ENCODE measurements at places on chromosomes 5 and 9.

GRCh38 chr5:11139217-11139865, 378.3 kb upstream of the DAP start:
- DNase-seq, result peak; percentile 29

- no peak for DNase-seq
Observed at GRCh38 chr5:83776437-83777031, 55.9 kb upstream of the HAPLN1 start.

DNA sequence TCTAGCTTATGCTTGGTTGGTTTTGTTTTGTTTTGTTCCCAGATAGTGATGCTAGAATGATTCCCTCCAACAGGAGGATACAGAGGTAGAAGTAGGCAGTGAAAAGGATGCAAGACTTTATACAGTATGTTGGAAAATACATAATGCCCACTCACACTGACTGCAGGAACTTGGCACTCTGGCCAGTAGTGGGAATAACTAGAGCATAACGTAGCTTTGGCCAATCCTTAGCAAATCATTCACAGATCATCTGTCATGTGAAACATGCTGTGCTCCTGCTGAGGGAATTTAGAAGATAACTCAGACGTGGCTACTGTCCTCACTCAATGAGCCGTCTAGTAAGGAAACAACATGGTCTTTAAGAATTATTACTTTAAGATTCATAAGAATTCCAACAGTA, 13.5 kb downstream of the CFAP90 start:
- DNase-seq, result no peak

- no peak for DNase-seq
Observed at GRCh38 chr9:21266733-21267484, 27.1 kb upstream of the IFNA14 start.

- no peak for DNase-seq
Observed at GRCh38 chr5:95670568-95670967, 12.2 kb downstream of the SPATA9 start.

DNA sequence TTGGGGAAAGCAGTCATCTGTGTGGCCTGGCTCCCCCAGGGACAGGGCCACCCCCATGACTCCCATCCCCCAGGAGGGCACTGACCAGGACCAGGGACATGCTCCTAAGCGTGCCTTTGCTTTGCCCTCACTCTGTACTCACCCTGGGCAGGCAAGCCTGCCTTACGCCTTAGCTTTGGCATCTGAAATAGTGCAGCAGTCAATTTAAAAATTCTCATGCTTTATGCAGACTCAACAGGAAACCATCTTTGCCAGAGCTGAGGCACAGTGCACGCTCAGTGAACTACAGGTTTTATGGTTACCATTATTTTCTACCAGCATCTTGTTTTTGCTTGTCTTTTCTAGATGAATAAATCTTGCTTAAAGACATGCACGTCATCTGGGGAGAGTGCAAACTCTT, 323.5 kb downstream of the IRX2 start:
- DNase-seq, result no peak

DNA sequence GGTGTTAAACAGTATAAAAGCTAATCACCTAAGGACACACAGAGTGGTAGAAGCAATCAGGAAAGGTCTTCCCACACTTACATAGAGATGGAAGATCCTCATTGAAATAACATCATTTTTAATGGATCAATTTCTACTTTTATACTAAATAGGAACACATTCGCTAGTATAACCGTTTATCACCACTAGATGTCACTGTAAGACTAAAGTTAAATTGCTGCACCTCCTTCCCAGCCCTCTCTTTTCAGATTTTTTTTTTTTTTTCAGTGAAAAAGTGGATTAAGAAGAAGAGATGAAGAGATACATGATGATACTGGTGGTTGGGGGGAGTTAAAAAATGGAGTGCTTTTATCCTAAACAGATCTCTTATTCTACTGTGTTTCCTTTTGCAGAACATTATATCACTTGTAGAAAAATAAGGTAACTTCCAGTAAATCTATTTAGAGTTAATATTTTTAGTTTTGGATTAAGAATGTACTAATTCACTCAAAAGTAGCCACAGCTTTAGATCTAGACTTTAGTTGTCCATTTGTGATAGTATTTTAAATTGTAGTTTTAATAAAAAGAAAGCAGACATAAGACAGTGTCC, 116.9 kb upstream of the ARRDC3 start:
- peak; percentile 41 for DNase-seq

DNA sequence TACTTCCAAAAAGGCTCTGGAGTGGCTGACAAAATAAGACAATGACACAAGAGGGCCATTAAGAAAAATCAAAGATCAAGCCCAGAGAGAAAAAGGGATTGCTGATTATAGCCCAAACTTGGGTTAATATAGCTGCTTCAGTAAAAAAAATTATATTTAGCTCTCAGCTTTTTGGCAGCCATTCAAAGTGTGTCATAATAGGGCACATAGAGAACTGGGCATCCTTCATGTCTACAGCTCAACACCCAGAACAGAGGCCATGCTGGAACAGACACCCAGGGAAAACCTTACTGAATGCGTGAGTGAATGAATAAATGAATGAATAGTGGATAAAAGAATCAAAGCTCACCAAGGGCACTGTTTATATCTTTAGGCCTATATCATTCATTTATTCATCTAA, 110.1 kb downstream of the SLIT3 start:
- no peak for DNase-seq

- DNase-seq, result no peak
Observed at GRCh38 chr5:55372130-55372925, 64.5 kb downstream of the MTREX start.

- DNase-seq, result peak; percentile 97
Observed at GRCh38 chr5:172417983-172418630, 36.2 kb downstream of the SH3PXD2B start.

GRCh38 chr5:150559701-150560100, 51.8 kb downstream of the NDST1 start:
- no peak for DNase-seq

GRCh38 chr5:142683881-142684505, 1.9 kb downstream of the FGF1 start:
- DNase-seq, result peak; percentile 64

DNA sequence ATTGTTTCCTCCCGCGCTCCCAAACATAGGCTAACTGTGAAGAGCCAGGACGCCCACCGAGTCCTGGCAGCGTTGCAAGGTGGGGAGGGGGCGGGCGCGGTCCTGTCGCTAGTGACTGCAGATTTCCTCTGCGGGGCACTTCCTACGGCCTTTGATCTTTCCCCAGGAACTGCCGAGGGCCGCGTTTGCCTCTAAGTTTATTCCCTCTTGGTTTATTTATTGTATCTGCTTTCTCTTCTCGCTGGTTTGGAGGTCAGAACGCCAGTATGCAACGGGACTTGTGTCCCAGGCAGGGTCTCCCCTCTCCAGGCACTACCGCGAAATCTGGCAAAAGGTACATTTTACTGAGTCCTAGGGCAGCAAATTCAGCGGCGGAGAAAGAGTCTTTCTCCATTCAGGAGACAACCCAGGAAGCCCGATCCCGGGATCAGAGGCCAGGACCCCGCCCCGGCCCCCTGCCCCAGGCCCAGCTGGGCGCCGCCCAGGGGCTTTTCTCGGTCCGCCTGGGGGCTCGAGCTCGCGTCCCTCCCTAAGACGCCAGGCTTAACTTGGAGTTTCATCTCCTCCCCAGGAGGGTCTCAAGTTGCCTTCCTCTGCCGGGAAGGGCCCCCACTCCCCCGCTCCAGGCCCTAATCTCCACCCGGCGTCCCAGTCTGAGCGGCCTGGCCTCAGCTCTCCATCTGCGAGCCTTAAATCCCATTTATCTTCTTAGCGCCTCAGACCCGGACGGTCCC, 884 bp upstream of the EGFLAM start:
- DNase-seq, result no peak

GRCh38 chr5:53915120-53915519, 354.7 kb downstream of the NDUFS4 start:
- no peak for DNase-seq

DNA sequence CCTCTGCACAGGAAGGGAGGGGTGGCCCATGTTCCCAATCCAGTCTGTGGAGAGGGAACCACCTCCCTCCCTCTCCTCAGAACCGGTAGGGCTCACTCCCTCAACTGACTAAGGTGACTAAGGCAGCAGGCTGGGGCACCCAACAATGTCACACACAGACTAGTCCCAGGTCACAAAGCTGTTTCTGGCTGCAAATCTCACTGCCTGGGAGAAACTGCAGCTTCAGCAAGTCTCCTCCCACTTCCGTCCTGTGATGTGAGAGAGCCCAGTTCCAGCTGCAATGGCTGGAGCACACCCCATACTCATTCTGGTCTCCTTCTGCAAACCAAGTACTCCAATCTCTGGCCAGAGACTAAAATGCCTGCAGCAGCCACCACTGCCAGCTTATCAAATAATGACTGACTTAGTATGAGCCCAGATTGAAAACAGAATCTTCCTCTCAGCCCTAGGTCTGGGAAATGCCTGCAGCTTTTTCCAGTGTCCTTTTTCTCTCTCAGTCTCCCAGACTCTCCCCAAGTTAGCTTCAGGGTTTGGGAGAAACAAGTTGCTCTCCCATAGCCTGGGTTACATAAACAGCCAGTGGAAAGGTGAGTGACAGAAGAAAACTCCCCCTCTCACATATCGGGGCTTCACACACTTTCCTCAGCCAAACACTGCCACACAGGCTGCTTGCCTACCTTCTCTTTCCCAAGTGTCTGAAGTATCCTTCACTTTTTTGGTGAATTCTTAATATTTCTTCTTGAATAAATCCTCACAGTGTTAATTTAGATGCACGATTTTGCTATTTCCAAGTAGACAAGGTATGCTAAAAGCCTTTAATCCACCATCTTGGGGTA, 247.4 kb upstream of the RASA1 start:
- peak; percentile 5 for DNase-seq

GRCh38 chr5:141795421-141795820, 82.8 kb downstream of the PCDH1 start:
- DNase-seq, result no peak

DNA sequence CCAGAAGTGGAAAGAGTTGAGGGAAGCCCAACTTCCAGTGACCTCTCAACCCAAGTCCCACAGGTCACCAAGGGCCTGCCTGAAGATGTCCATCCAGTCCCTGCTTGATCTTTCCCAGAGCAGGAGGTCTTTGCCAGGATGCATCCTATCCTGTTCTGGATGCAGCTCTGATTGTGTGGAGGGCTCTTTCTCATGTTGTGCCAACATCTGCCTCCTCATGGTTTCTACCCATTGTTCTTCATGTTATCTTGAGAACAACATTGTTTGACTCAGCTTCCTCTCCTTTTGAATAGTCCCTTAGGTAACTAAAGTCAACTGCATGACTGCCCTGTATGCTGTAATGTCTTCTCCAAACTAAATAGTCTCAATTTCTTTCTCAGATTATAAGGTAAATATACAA, 169.3 kb downstream of the CCDC192 start:
- no peak for DNase-seq

GRCh38 chr9:86735772-86736458, 211.4 kb downstream of the GAS1 start:
- no peak for DNase-seq
